ENCODE measurements at places on chromosomes 3 and 15. TPM values are rescaled to one million over a fixed set of nuclear protein-coding genes. Genes with fewer than 3 reads are reported as not detected.
A peak's percentile ranks its signal among the peaks of the same experiment; 100 is the strongest.

The FSD2 gene
- 31.4 TPM for polyA plus RNA-seq

The FYCO1 gene
- polyA plus RNA-seq: 31.7 TPM

DNA sequence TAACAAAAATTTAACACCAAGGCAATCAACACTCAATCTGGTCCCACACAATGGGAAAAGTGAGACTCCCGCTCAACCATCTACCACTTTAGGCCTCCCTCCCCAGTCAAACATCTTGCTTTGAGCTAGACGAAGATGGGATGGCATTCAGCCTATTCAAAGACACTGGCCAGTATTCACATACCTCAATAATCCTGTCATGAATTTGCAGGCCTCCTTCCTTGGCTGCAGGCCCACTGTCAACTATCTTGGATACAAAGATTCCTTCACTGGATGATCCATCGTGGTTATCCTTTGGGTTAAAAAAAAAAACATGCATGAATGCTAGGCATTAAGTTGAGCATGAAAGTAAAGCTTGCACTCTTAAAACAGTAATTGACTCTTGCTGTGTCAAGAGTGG, 22.6 kb downstream of the PDZRN3 start:
- peak; percentile 84 for DNase-seq
- H3K27ac ChIP-seq: peak overlapping the region; percentile 60
- no peak overlapping the region for H3K4me3 ChIP-seq
- peaks cover 40% of the 10 kb centered on the region for H3K4me1 ChIP-seq
- no peaks in the 10 kb centered on the region for H3K27me3 ChIP-seq
- H3K36me3 ChIP-seq: peaks cover 18% of the 10 kb centered on the region

DNA sequence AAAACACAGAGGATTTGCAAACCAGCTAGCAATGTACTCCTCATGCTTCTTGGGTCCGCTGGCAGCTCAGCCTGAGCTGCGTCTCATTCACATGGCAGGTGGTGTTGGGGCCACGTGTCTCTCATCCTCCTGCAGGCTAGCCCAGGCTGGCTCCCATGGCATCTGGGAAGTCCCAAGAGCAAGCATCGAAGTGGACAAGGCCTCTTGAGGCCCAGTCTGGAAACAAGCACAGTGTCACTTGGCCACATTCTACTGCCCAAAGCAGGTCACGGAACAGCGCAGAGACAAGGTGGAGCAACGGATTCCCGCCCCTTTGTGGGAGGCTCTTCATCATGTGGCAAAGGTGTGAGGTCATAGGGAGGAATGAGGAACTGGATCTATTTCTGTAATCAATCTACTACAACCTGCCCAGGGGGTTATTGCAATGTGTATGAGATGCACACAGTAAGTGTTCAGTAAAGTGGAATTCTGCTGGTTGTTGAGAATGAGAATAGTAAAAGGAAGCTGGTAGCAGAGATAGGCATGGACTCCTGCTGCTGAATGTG, 128.3 kb downstream of the TPRA1 start:
- no peak overlapping the region for H3K4me3 ChIP-seq
- no peaks in the 10 kb centered on the region for H3K36me3 ChIP-seq
- H3K27me3 ChIP-seq: peaks cover 54% of the 10 kb centered on the region
- no peak overlapping the region for H3K27ac ChIP-seq

GRCh38 chr3:108153451-108153981, 62.7 kb upstream of the CD47 start:
- no peak overlapping the region for H3K27ac ChIP-seq
- H3K4me1 ChIP-seq: no peaks in the 10 kb centered on the region
- H3K4me3 ChIP-seq: no peak overlapping the region
- H3K36me3 ChIP-seq: no peaks in the 10 kb centered on the region
- H3K27me3 ChIP-seq: no peaks in the 10 kb centered on the region

DNA sequence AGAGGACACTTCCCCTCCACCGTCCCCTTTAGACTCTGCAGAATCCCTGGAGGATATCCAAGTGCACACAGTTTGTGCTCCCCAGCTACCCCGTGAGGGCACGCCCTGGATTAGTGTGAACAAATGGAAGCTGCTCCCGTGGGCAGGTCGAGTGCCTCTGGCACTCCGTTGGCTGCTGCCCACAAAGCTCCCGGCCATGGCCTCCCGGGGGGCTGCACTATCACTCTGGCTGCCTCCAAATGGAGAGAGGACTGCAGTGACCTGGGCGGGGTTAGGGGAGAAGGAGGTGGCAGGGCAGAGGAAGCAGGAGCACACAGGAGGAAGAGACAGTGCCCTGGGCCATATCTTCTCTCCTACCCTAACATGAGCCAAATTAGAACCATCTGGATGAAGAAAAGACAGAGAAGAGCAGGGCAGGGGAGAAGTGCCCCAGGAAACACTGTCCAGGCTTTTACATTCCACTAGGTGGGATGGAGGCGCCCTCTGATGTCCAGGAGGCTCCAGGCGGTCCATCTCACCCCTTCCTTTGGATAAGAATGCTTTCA, 29.4 kb upstream of the ACAD9 start:
- H3K4me1 ChIP-seq: peaks cover 53% of the 10 kb centered on the region
- DNase-seq: peak; percentile 30
- no peaks in the 10 kb centered on the region for H3K27me3 ChIP-seq
- no peaks in the 10 kb centered on the region for H3K36me3 ChIP-seq

The SI gene
- polyA plus RNA-seq: 27.6 TPM

DNA sequence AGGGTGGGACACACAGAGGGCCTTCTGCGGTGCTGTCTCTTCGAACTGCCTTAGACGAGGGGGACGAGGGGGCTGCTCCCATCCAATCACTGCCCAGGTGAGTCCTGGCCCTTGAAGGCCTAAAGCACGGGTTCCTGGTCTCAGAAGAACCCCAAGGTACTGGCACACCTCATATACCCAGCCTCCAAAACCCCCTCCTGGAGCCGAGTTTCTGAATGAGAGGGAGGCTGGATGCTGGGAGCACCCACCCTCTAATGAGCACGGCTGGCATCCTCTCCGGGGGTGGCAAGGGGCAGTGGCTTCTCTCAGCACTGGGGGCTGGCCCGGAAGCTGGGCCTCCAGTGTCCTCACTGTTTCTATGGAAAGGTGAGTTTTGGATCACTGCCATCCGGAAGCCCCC, 165.6 kb downstream of the LRRK1 start:
- H3K27ac ChIP-seq: no peak overlapping the region
- no peak overlapping the region for H3K4me3 ChIP-seq
- DNase-seq: no peak
- H3K4me1 ChIP-seq: peaks cover 18% of the 10 kb centered on the region
- H3K27me3 ChIP-seq: no peaks in the 10 kb centered on the region
- no peaks in the 10 kb centered on the region for H3K36me3 ChIP-seq

The CLDN18 gene
- 0.59 TPM for polyA plus RNA-seq

- no peak overlapping the region for H3K27ac ChIP-seq
- H3K36me3 ChIP-seq: peaks cover 44% of the 10 kb centered on the region
- no peak for DNase-seq
Observed at GRCh38 chr3:53126601-53127000, 3.6 kb downstream of the RFT1 start.

DNA sequence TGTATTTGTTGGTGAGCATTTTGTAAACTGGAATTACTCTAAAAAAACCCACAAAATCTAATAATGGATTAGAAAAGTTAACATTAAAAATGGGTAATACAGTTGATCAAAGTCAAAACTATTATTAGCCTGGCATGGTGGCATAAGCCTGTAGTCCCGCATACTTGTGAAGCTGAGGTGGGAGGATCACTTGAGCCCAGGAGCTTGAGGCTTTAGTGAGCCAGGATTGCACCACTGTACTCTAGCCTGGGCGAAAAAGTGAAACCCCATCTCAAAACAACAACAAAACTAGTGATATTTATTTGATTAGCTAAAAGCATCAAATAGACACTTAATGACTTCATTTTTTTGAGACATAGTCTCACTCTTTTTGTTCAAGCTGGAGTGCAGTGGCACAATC, 3.6 kb downstream of the SNX1 start:
- no peak overlapping the region for H3K4me3 ChIP-seq
- no peaks in the 10 kb centered on the region for H3K27me3 ChIP-seq
- DNase-seq: no peak
- peaks cover 2% of the 10 kb centered on the region for H3K36me3 ChIP-seq
- H3K27ac ChIP-seq: no peak overlapping the region

- H3K36me3 ChIP-seq: no peaks in the 10 kb centered on the region
- H3K4me3 ChIP-seq: no peak overlapping the region
- no peak for DNase-seq
- H3K4me1 ChIP-seq: no peaks in the 10 kb centered on the region
- no peak overlapping the region for H3K27ac ChIP-seq
Observed at GRCh38 chr3:175121225-175121624, 262.1 kb downstream of the NAALADL2 start.

GRCh38 chr3:107630779-107631178, 108.0 kb downstream of the BBX start:
- no peaks in the 10 kb centered on the region for H3K4me1 ChIP-seq
- no peak overlapping the region for H3K4me3 ChIP-seq
- no peak overlapping the region for H3K27ac ChIP-seq
- no peaks in the 10 kb centered on the region for H3K36me3 ChIP-seq
- DNase-seq: no peak
- no peaks in the 10 kb centered on the region for H3K27me3 ChIP-seq

DNA sequence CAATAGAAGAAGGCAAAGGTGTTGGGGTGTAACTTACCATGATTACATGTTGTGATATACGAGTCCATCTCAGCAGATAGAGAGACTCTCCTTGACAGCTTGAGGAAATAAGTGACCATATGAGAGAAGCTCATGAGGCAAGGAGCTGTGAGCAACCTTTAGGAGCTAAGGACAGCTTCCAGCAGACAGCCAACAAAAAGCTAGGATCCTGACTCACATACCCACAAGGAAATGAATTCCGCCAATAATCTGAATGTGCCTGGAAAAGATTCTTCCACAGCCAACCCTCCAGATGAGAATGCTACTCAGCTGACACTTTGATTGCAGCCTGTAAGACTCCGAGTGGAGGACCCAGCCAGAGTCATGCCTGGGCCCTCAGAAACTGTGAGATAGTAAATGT, 339.6 kb upstream of the TPRG1 start:
- H3K27ac ChIP-seq: no peak overlapping the region
- no peaks in the 10 kb centered on the region for H3K36me3 ChIP-seq
- no peaks in the 10 kb centered on the region for H3K27me3 ChIP-seq
- DNase-seq: no peak

- no peak for DNase-seq
- no peak overlapping the region for H3K27ac ChIP-seq
- H3K4me1 ChIP-seq: peaks cover 16% of the 10 kb centered on the region
Observed at GRCh38 chr15:89021224-89021623, 67.0 kb upstream of the ABHD2 start.

DNA sequence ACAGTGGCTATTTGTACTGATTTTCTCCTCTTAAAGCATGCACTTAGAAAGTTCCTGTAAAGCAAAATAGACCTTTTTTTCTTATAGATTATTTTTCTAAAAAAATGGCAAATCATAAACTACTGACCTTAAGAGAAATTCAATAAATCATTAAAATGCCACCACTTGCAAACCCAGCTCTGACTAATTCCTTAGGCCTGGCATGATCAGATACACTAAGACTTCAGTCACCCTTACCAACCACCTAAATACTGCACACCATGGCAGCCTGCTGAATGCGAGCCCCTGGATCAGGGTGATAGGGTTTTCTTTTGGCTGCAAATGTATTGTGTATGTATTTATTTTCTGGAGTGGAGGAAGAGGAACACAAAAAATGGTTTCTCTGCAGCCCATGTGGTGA, 370.6 kb upstream of the TBL1XR1 start:
- no peak overlapping the region for H3K27ac ChIP-seq
- no peak for DNase-seq

GRCh38 chr3:49359623-49360022, 1.5 kb upstream of the GPX1 start:
- H3K36me3 ChIP-seq: peaks cover 63% of the 10 kb centered on the region
- H3K27me3 ChIP-seq: no peaks in the 10 kb centered on the region
- H3K4me1 ChIP-seq: peaks cover 26% of the 10 kb centered on the region
- no peak overlapping the region for H3K4me3 ChIP-seq
- DNase-seq: no peak

The SLC27A2 gene
- 0.24 TPM for polyA plus RNA-seq

- H3K36me3 ChIP-seq: no peaks in the 10 kb centered on the region
- no peaks in the 10 kb centered on the region for H3K27me3 ChIP-seq
- no peak for DNase-seq
- H3K4me3 ChIP-seq: no peak overlapping the region
Observed at GRCh38 chr15:60795889-60796288, 316.9 kb upstream of the ICE2 start.

DNA sequence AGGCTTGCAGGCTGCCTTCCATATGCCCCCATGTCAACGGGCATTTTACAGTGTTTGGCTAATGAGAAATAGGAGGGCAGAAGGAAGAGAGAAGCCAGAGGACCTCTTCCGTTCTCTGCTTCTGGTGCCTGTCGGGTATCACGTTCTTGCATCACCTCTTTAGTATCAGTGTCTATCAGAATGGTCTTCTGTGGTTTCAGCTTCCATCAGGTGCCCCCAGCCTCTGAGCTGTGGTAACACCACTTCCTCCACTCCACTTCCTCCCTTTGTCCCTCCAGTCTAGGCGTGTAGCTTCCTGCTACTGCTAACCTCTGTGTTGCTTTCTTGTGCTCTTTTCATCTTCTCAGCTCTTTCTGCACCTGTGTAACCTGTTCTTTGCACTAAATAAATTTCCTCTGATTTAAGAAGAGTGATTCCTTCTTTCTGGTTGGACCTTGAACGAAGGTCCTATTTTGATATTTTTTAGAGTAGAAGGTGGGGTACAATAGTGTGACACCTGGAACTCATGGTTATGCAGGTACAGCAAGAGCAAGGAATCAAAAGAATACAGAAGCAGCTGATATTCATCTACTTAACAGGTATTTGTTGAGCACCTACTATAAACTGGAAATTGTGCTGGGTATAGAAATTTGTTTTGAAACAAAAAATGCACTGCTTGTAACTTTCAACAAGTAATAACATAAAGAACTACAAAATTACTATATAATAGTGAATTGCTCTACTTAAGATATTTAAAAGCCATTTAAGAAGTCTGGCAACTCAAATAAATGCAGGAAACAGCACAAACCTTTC, 27.4 kb upstream of the FOXB1 start:
- H3K27ac ChIP-seq: no peak overlapping the region
- DNase-seq: no peak
- H3K27me3 ChIP-seq: peaks cover 2% of the 10 kb centered on the region
- H3K36me3 ChIP-seq: no peaks in the 10 kb centered on the region
- H3K4me3 ChIP-seq: no peak overlapping the region
